NCI-H2107 (cell line): ENCODE measurements at places on chromosomes 3 and 15.

DNA sequence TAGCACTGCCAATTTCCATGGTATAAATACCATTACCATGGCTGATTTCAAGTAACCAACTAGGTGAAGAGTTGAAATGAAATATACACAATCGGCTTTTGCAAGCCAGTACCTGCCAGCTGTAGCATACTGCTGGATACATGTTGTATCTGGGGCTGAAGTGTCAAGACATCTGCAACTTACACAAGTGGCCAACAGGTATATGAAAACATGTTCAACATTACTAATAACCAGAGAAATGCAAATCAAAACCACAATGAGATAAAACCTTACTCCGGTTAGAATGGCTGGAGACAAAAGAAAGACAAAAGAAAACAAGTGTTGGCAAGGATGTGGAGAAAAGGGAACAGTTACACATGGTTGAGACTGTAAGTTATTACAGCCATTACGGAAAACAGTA is 11.6 kb downstream of the ATOSA start:
- DNase-seq = no peak

- no peak for DNase-seq
Observed at GRCh38 chr15:68407886-68408881, 23.8 kb downstream of the ITGA11 start.

- no peak for DNase-seq
Observed at GRCh38 chr3:146159616-146160320, 1.2 kb downstream of the PLOD2 start.

DNA sequence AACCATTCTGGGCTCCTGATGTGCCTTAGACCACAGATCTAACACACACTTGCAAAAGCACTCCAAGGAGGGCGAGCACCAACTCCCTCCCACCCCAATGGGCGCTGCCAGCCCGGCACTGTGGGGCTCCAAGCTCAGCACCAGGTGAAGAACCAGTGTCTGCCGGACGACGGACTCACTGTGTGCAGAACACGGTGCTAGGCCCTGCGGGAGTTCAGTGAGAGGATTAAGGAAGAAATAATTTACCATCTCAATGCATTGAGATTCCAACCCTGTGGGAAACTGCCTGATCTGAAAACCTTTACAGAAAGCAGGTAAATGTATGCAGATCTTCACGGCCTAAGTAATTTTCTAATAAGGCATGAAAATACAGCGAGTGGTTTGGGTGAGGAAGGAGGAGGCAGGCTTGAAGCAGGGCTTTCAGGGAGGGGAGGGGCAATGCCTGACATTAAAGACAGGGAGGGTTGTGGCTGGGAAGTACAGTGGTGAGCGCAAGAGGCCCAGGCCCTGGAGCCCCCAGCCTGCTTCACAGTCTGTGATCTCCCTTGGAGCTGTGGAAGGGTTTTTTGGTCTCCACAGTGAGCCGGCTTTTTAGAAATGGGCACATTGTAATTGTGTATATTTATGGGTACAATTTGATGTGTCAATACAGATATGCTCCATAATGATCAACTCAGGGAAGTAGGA is 35.6 kb upstream of the CHRNB4 start:
- no peak for DNase-seq

DNA sequence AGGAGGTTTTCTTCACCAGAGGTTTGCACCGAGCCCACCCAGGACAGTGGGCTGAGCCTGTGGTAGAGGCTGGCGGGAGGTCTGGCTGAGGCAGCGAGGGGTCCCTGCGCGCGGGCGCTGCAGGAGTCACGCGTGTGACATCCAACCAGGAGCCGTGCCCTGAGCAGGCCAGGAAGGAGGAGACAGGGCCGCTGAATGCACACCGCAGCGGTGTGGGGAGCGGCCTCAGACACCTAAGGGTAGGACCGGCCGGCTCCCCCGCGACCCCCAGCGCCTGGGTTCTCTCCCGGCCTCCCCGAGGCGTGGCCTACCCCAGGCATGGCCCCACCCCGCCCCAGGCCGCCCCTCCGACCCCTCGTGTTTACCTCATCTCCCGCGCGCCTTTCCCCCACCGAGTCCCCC is 412 bp downstream of the SLC41A3 start:
- no peak for DNase-seq

DNA sequence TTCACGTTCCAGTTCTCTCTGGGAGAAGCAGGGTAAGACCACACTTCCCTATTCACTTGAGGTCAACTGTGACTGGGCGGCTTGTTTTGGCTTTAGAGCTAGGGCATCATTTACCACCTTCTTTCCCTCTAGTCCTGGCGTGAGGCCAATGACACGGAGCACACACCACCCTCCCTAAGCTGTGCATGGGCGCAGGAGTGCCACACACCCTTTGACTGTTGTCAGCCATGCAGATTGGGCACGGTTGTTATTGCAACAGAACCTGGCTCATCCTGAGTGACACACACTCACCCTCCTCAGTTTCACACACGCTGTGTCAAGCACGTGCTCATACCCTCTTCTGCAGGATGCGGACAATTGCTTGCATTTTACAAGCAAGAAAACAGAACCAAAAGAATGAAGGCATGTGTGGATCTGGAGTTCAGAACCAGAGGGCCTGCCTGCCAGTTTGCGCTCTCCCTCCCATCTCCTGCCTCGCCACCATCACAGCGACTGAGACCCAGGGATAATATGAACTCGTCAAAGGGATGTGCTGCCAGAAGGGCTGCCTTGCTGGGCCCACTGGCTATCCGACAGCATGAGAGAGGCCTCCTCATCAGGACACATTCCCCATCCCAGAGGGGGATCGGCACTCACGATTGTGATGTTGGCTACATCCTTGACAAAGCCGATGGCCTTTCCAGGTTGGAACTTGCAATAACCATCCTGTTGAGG is 17.6 kb downstream of the CTSH start:
- no peak for DNase-seq

DNA sequence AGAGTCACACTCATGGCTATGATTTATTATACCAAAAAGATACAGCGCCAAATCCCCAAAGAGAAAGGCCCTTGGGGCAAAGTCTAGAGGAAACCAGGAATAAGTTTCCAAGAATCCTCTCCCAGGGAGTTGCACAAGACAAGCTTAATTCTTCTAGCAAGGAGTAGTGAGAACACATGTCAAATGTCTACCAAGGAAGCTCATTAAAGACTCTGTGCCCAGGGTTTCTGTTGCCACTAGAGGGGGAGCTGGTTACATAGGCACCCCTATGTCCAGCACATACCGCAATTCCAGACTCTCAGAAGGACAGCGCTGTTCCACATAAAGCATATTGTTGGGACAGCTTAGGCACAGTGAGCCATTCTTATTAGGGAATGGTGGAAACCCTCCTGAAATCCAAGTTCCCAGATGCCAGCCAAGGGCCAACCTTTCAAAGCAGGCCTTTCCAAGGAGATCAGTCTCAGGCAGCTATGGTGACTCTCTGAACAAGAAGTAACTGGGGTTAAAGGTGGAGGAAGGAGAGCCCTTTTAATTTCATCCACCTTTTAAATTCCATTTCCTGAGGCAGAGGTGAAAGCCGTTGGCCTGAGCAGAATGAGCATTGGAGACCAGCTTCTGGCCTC is 194.2 kb downstream of the UACA start:
- DNase-seq = no peak

GRCh38 chr3:135491491-135492205 is 473.9 kb upstream of the PPP2R3A start:
- no peak for DNase-seq

GRCh38 chr15:43440721-43441281 is 52.2 kb downstream of the TP53BP1 start:
- DNase-seq = peak; percentile 38

- DNase-seq = no peak
Observed at GRCh38 chr3:197404754-197405153, 106.3 kb upstream of the DLG1 start.

GRCh38 chr15:76181705-76182107 is 121.9 kb downstream of the TMEM266 start:
- no peak for DNase-seq

DNA sequence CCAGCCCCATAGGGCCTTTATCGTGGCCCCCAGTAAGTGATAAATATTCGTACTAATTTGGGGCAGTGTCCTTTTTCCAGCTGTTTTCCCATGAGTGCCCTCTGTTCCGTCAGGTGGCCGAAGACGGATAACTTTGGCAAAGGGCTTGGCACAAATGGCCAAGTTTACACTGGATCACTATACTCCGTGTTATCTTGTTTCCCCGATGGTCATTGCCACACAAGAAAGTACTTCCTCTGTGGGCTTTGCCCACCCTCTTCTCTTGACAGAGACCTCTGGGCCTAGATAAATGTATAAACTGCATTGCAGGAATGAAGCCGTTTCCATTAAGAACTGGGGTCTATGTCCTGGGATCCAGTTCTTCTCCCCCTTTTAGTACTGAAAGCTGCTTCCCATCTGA is 39.1 kb downstream of the SMAD3 start:
- no peak for DNase-seq

DNA sequence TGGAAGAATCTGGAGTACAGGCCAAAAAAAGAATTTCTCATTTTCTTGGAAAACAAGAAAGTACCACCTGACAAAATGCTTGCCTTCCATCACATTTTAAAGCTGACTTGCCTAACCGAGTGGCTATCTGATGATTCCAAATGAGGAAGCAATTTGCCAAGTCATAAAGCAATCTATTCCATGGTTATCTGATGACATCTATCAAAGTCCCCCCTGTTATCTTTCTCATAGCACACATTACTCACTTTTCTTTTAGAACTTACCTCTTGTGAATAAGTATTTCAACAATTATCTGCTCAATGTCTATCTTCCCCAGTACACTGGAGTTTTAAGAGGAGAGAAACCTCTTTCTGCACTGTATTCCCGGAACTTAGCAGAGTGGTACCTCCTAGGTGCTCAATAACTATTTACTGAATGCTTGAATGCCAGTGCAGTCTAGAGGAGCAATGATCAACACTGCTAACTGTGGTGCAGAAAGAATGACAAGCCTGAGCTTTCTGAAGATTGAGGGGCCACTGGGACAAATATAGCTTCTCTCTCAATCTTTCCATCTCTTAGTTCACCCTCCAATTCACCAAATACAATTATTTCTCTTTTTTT is 186.3 kb upstream of the ATP11B start:
- no peak for DNase-seq

DNA sequence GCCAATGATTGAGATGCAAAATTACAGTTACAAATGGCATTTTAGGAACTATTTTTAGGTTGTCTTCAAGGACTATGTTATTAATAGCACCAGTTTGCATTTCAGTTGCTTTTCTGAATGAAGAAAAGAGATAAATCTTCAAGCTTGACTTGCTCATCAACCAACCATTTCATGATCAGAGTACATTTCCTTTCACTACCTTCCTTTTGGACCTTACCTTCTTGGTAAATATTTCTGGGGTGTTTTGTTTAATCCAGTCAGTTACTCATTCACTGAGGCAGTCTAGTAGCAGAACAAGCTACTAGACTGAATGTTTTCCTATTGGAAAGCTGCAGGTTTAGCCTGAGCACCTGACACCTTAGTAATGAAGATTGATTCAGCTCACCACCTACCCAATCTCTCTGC is 8.2 kb downstream of the SLC27A2 start:
- DNase-seq = no peak

GRCh38 chr3:197155046-197155445 is 125.4 kb upstream of the MELTF start:
- no peak for DNase-seq

- peak; percentile 2 for DNase-seq
Observed at GRCh38 chr3:72597756-72598195, 250.5 kb downstream of the SHQ1 start.
